ENCODE measurements at places on chromosomes 6 and 20.
A peak's percentile ranks its signal among the peaks of the same experiment; 100 is the strongest.

DNA sequence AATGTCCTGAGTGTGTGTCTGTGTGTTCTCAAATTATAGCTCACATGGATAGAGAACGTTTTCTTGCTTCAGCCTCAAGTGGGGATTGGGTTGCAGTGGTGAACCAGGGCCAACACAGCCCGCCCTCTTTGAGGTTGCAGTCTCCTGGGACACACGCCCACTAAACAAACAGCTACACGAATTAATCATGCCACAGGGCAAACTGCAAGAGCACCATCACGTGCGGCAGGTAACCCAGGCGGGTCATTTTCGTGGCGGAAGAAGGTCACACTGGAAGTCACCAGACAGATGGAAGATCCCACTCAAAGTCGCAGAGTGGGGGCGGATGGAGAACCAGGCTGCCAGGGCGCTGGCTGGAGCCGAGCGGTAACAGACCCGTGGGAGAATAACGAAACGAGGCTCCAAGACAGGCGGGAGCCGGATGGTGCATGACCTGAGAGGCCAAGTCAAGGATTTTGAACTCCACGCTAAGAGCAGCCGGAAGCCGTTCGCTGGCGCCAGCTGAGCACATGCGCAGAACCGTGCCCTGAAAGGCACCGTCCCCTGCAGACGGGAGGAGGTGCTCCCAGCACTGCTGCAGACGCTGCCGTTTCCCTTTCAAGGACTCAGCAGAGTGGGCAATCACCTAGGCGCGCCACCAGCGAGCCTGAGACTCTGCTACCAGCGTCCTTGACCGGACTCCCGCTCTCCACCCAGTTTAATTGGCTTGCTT lies 10.7 kb downstream of the DLL1 start:
- DNase-seq: peak; percentile 73

- no peak for DNase-seq
These were observed 711 bp upstream of the C20orf141 start for GRCh38 chr20:2814076-2814475.

DNA sequence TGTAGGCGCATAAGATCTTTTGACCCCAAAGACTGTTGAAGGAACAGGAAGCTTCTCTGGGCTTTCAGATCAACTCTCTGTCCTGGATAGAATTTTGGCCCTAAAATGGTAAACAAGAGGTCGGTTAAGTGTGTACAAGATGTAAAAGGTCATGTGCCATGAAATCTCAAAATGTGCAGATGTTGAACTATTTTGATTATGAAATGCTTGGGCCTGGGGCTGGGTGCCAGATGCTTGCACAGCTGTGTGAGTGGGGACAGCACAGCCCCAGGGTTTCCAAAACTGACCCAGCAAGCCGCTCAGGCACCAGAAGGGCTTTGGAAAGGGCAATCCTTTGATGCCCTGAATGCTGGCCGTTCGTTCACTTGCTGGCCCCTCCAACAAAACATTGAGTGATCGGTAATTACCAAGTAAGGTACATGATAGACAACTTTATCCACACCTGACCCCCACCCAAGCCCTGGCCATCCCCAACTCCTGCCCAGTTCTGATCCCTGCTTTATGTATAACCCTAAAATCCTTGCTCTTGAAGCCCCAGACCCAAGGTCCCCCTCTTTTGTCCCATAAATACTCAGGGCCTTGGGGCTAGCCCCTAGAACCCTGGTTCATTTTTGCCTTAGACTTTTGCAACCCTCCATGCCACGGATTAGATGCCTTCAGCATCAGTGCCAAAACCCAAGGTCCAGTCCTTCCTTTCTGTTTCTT lies 1.9 kb downstream of the TMEM239 start:
- DNase-seq: peak; percentile 24

DNA sequence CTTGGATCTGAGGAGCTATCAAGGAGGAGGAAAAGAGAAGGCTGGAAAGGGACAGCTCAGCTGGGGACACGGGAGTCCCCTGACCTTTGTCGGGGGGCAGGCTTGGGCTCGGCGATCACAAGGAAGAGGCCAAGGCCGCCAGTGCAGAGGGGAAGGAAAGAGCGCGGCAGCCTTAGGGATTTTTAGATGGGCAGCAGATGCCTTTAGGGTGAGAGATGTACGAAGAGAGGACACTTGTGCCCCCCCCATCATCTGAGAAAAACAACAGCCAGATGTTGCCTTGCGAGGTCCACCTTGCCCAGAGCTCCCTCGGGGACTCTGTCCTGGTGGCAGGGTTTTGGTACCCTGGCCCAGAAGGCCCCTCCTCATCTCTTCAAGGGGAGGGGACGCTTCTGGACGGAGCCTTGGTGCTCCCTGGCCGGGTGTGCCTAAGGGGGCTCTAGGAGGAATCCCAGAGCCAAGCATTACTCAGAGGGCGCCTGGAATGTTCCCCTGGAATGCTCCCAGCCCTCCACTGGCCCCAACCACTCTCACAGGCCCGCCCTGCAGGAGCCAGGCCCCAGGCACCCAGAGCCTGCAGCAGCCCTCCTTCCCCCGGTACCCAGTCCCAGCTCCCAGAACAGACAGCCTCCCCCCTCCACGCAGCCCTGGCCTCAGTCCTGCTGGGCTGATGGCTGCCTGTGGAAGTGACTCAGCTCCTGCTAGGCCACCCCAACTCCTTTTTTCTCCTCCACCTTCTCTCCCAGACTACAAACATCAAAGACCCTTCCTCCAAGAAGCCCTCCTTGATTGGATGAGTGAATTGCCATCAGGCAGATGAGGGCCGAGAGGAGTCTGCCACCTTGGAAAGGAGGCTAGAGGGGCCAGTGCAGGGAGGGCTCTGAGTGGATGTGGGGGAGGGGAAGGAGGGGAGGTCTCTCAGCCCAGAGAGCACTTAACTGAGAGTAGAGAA lies 1.8 kb downstream of the ADAM33 start:
- DNase-seq: no peak

DNA sequence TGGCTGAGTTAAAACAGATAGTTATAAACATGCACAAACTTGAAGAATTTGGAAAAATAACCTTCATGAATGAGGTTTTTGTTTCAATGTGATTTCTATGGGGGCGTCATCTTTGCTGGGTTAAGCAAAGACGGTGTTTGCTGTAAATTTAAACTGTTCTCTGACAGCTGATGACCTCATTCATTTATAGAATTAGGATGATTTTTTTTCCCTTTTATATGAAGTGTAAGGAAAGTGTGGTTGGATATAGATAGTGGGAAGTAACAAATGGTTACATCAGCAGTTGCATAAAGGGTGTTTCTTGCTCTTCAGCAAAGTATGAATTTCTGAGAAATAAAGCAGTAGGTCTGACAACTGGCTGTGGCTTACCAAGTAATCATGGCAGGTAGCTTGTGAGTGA lies 137.2 kb upstream of the CENPW start:
- no peak for DNase-seq

- DNase-seq: peak; percentile 51
These were observed 137.4 kb upstream of the HDAC2 start for GRCh38 chr6:114108119-114109002.

GRCh38 chr6:30670760-30671527 lies 1.9 kb downstream of the DHX16 start:
- DNase-seq: peak; percentile 37

- peak; percentile 28 for DNase-seq
These were observed 195.8 kb upstream of the FUT9 start for GRCh38 chr6:95819939-95820338.

GRCh38 chr20:49548371-49548947 lies 19.5 kb downstream of the PTGIS start:
- no peak for DNase-seq

DNA sequence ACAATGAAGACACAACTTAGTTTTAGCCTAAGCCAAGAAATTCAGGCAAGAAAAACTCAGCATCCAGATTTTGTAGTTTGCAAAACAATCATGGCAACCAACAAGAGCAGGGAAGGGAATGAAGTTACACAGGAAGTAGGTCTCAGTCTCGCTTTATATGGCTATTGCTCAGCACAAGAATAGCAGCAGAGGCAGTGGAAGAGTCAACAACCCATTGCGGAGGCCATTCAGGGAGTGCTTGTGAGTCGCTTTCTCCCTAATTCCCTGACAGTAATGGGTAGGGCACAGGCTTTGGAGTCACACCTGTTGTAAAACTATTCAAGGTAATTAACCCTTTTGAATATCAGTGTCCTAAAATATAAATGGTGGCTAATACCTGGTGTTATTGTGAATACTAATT lies 238.5 kb downstream of the HDGFL1 start:
- DNase-seq: no peak

DNA sequence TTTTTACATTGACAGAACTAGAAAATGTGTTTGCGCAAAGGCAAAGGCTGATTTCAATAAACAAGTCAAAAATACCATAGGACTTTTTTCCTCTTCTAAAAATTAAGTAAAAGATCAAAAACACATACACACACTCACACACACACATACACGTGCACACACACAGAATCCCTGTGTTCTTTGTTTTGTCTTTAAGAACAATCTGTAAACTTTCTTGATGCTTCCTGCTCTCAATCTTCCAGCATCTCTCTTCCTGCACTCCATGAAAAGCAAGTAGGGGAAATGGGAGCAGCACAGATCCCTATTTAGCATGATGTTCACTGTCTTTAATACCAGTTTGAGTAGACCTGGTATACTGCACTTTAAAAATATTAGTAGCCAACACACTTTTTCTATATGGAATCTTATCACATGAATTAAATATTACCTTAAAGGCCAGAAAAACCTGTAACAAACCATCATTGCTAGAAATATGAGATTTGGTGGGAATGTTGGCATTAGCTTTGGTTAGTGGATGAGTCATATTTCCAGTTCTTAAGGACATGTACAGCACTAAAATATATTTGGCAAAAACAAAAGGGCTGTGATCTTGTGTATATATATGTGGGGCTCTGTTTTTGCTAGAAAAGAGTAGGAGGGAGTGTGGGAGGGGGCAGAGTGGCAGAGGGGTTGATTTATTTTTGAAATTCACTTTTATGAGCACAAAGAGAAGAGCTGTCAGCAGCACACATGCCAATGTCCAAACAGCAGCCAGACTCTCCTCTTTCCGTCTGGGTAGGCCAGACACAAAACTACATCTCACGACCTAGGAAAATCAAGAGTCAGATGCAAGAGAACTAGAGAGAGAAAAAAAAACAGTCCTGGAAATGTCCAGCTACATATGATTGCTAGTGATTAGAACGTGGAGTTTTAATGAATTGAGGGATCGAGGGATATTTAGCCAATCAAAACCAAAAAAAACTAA lies 4.6 kb downstream of the PTPRK start:
- DNase-seq: no peak

GRCh38 chr6:3545156-3545555 lies 88.3 kb upstream of the SLC22A23 start:
- no peak for DNase-seq

DNA sequence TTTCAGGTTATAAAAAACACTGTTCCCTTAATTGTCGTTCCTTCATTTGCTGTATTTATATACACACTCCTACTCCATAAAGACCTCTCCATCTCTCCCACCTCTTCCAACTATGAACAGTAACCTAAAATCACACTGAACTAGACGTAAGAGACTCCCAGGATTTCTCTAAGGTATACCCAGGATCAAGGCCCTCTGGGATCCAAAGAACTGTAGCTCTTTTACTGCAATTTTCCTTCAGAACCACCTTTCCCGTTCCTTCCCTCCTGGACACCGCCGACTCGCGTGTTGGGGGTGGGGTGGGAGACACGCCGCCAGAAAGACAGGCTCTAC lies 680 bp downstream of the LATS1 start:
- no peak for DNase-seq

- DNase-seq: no peak
These were observed 863.9 kb upstream of the MANEA start for GRCh38 chr6:94713446-94713845.

DNA sequence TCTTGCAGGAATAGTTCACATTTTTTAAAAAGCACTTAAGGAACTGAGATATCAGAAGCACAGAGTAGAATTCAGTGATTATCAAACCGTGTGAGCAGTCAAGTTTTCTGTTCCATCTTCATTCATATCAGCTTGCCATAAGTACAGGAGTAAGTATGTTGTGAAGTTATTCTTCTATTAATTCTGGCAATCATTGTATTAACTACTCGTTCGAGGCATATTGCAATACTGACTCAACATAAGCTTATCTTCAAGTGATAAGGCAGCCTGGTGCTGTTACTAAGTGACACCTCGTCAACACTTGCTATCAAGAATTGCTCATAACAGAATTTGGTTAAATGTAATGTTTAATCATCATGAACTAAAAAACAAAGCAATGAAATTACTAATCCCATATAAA lies 75.7 kb upstream of the SNX9 start:
- DNase-seq: no peak

DNA sequence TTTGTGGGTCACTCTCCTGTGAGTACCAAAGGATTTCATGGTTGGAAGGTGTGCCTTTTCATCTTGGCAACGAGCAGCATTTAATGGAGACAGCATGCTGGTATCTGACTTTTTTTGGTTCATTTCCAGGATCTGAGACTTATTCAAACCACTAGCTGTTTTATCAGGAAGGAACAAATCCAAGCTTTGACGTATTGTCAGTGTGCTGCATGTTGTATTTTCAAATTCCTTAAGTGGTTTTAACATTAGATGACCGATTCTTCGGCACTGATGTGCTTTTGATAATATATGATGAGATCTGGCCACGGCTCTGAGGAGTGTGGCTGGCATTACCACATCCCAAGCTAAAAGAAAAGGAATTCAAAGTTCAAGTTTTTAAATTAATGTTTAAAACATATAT lies 6.4 kb downstream of the RMND1 start:
- no peak for DNase-seq

GRCh38 chr20:57686931-57687652 lies 22.7 kb downstream of the PMEPA1 start:
- DNase-seq: no peak

DNA sequence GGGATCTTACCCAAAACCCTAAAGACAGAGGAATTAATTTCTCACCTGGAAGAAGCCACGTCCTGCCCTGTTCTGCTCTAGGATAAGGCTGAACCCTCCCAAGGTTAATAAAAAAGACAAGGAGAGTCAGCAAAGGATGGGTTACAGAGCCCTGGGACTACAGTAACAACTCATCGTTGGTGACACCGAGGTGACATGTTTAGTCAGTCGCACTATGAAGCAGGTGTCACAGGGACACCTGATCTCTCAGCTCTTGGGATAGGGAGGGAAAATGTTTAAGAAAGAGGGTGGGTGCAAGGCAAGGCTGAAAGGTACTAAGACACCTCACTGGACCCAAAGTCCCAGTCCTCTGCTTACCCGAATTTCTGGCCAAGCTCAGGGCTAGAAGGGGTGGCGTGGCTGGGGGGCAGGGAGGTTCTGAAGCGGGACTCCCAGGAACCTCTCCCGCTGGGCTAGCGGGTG lies 562 bp downstream of the MOCS1 start:
- no peak for DNase-seq

DNA sequence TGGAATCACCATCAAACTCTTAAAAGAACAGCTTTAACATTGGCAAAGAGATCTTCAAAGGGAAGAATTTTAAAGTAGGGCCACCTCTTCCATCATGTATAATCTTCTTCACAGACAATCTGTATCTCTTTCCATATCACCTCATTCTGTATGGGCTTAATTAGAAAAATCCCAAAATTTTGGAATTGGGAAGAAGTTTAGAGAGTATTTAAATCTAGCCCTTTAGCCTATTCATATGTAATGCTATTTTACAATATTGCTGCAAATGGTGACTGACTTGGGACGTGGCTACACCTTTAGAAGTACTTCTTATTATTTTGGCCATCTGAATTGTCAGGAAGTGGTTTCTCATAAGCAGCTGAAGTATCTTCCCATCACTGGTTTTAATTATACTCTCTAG lies 474.3 kb downstream of the RFPL4B start:
- DNase-seq: no peak

Measured in NAMALWA (cell line).